Uterus (tissue), 4 donors: ENCODE measurements at places on chromosomes 2 and 18. TPM values are rescaled to one million over a fixed set of nuclear protein-coding genes. Genes with fewer than 3 reads are reported as not detected.

DNA sequence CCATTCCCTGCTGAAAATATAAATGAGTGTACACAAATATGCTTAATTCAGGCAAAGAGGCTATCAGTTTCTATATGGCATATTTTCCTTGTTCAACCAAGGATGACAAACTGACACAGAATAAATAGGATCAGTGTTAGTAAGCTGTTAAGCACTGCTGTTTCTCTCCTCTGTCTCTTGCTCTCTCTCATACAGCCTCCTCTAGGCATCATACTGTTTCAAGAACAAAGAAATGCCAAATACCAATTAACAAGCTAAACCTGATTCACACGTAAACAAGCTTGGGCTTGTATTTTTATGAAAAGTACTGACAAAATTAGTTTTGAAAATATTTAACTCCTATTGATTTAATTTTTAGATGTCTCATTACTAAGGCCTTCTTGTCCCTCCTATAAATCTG is 1027.2 kb upstream of the ACVR2A start:
- no peak overlapping the region for H3K27ac ChIP-seq
- DNase-seq, result no peak
- no peaks in the 10 kb centered on the region for H3K4me1 ChIP-seq
- H3K36me3 ChIP-seq, result no peaks in the 10 kb centered on the region
- H3K27me3 ChIP-seq, result no peaks in the 10 kb centered on the region
- no peak overlapping the region for H3K4me3 ChIP-seq

CRYGD gene
- not detected for total RNA-seq

- DNase-seq, result no peak
- no peaks in the 10 kb centered on the region for H3K4me1 ChIP-seq
Observed at GRCh38 chr2:112957511-112957910, 20.3 kb upstream of the IL36G start.

DNA sequence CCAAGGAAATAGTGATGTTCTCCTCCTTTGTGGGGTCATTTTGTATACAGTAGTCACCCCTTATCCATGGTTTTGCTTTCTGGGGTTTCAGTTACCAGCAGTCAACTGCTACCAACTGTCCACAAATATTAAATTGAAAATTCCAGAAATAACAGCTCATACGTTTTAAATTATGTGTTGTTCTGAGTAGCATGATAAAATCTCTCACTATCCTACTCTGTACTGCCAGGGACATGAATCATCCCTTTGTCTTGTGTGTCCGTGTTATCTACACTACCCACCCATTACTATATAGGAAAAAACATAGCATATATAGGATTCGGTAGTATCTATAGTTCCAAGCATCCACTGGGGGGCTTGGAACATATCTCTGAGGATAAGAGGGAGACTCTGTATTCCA is 120.9 kb upstream of the DCC start:
- H3K4me3 ChIP-seq, result no peak overlapping the region
- no peaks in the 10 kb centered on the region for H3K4me1 ChIP-seq
- no peaks in the 10 kb centered on the region for H3K36me3 ChIP-seq
- no peak overlapping the region for H3K27ac ChIP-seq
- H3K27me3 ChIP-seq, result no peaks in the 10 kb centered on the region
- DNase-seq, result no peak

- no peaks in the 10 kb centered on the region for H3K36me3 ChIP-seq
- H3K4me1 ChIP-seq, result no peaks in the 10 kb centered on the region
- H3K27me3 ChIP-seq, result no peaks in the 10 kb centered on the region
- no peak overlapping the region for H3K27ac ChIP-seq
- no peak overlapping the region for H3K4me3 ChIP-seq
Observed at GRCh38 chr18:31821545-31822171, 61.0 kb upstream of the SLC25A52 start.

GRCh38 chr2:170404846-170405245 is 226.9 kb downstream of the MYO3B start:
- no peak for DNase-seq
- H3K27me3 ChIP-seq, result no peaks in the 10 kb centered on the region
- H3K4me1 ChIP-seq, result no peaks in the 10 kb centered on the region
- no peaks in the 10 kb centered on the region for H3K36me3 ChIP-seq

GRCh38 chr18:57057890-57058289 is 89.0 kb upstream of the BOD1L2 start:
- no peak for DNase-seq

DNA sequence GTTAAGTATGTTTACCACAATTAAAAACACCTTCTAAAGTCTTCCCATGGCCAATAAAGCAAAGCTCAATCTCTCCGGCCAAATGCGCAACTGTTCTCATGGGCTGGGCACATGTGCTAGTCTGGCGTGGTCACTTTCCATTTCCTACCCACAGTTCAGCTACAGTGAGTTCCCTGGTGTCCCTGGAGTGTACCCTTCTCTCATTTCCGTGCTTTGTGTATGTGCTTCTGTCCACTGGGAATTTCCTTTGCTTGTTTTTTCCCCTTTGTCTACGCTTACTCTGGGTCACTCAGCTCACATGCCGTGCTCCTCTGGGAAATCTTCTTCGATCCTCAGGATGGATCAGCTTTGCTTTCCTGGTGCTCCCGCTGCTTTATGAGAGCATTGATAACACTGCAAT is 69.6 kb upstream of the GYPC start:
- H3K27ac ChIP-seq, result no peak overlapping the region
- H3K4me1 ChIP-seq, result no peaks in the 10 kb centered on the region
- no peaks in the 10 kb centered on the region for H3K36me3 ChIP-seq
